Immature natural killer cell (primary cell): ENCODE measurements at places on chromosomes 7 and 10.

- no peak overlapping the region for H3K4me3 ChIP-seq
- H3K27ac ChIP-seq, result no peak overlapping the region
- H3K27me3 ChIP-seq, result peaks cover 9% of the 10 kb centered on the region
- no peak for DNase-seq
- H3K4me1 ChIP-seq, result peaks cover 18% of the 10 kb centered on the region
- no peaks in the 10 kb centered on the region for H3K36me3 ChIP-seq
Measured at GRCh38 chr7:24227603-24228359, 56.2 kb upstream of the NPY start.

GRCh38 chr7:66859794-66860645 lies 61.0 kb upstream of the TMEM248 start:
- no peak overlapping the region for H3K4me3 ChIP-seq
- H3K27ac ChIP-seq, result no peak overlapping the region
- no peaks in the 10 kb centered on the region for H3K27me3 ChIP-seq
- no peak for DNase-seq

DNA sequence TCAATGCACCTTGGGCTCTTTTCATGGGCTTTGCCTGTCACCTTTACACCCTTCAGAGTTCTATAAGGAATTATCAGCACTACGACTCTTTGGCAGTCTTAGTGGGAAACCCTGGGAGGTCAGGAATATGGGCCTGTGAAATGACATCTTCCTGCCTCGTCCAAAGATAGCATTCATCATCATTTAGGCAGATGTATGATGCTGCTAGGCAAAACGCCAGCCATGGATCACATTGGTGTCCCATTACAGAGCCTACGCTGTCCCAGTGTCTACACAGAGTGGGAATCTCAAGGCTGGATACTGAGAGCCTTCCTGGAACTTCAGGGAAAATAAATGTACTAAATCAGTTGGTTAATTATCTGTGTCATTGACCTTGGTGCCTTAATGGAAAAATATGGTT lies 259.4 kb upstream of the CELF2 start:
- H3K27ac ChIP-seq, result no peak overlapping the region
- DNase-seq, result no peak
- no peak overlapping the region for H3K4me3 ChIP-seq
- H3K4me1 ChIP-seq, result no peaks in the 10 kb centered on the region

DNA sequence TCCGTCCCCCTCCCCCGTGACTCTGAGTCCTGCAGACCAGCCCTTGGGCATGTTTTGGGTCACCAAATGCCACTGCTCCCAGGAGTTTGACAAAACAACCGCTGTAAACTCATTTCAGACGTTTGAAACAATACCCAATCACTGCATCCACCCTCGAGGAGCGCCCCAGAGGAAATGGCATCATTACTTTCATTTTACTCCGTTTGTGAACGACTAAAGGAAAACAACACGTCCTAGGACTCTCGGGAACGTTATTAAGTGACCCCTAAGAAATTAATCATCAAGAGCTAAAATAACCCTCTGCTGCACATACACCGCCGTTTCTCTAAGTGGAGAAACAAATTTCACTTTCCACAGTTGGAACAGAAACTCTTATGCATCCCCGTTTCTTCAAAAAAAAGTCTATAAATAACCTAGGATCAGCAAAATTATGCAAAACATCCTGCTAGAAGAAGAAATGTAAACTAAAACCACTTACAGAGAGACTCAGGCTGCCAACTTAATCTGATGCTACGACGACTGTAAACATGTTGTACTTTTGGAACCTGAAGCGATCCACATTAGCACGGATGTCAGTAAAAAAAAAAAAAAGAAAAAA lies 109.9 kb upstream of the EFCAB10 start:
- peaks cover 9% of the 10 kb centered on the region for H3K36me3 ChIP-seq
- H3K4me3 ChIP-seq, result peak overlapping the region; percentile 88
- peaks cover 12% of the 10 kb centered on the region for H3K27me3 ChIP-seq
- peaks cover 37% of the 10 kb centered on the region for H3K4me1 ChIP-seq
- DNase-seq, result peak; percentile 24
- H3K27ac ChIP-seq, result peak overlapping the region; percentile 93

GRCh38 chr7:38102507-38102906 lies 75.5 kb upstream of the STARD3NL start:
- H3K4me3 ChIP-seq, result no peak overlapping the region
- peaks cover 3% of the 10 kb centered on the region for H3K27me3 ChIP-seq
- DNase-seq, result no peak
- H3K27ac ChIP-seq, result no peak overlapping the region
- no peaks in the 10 kb centered on the region for H3K4me1 ChIP-seq

DNA sequence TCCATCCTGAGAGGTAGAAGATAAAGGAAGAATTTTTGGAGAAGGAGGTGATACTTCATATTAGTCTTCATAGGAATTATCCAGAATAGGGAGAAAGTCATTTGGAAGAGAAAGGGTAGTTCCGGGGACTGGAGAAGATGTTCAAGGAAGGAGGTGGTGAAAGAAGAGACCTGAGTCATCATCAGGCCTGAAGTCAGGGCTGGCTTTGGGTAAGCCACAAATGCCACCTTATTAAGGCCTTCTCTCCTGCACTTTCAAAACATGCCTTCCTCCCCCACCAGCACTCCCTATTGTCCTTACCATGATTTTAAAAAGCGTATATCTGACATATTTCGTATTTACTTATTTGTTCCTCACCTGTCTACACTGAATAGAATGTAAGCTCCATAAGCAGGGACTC lies 112.2 kb upstream of the LRGUK start:
- H3K36me3 ChIP-seq, result peaks cover 15% of the 10 kb centered on the region
- DNase-seq, result no peak
- no peaks in the 10 kb centered on the region for H3K4me1 ChIP-seq
- peaks cover 2% of the 10 kb centered on the region for H3K27me3 ChIP-seq

DNA sequence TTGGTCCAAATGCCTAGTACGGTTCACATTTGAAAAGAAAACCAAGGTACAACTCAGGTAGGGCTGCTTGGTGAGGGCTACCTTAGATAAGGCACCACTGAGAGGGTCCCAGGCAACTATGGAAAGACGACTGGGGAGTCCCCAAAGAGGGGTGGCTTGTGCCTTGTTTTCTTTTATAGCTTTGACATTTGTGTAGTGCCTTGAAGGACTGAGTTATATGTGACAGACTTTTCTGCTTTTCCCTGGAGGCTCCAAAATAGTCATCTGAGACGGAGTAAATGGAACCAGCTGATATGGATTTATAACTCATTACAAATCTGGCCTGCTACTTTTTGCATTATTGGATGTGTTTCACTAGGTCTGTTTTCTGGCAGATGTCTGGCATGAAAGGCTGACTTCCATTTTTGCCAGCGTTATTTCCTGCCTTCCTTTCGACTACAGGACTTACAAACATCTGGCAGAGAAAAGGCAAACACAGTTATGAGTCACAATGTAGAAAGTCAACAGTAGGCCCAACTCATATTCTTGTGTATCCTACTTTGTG lies 88.2 kb upstream of the IMMP2L start:
- no peak overlapping the region for H3K4me3 ChIP-seq
- DNase-seq, result no peak
- H3K4me1 ChIP-seq, result no peaks in the 10 kb centered on the region

GRCh38 chr7:76314042-76314721 lies 11.7 kb downstream of the HSPB1 start:
- no peak overlapping the region for H3K4me3 ChIP-seq
- H3K27ac ChIP-seq, result no peak overlapping the region
- no peaks in the 10 kb centered on the region for H3K36me3 ChIP-seq

DNA sequence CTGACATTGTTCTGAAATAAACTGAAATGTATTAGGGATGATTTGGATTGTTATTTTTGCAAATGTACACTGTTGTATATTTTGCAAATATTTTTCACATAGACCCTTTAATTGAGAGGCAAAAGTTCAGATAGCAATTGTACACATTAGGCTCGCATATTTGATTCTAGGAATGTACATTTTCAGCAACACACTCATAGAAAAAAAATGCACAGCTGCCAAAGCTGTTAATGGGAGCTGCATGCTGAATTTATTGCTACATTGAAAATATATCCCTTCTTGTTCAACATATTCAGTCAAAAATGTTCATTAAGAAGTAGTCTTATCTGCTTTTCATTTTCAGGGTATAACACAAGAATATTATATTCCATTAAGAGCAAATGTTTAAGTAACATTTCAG lies 512.9 kb downstream of the ATRNL1 start:
- no peak overlapping the region for H3K27ac ChIP-seq
- H3K4me1 ChIP-seq, result no peaks in the 10 kb centered on the region
- H3K27me3 ChIP-seq, result no peaks in the 10 kb centered on the region
- no peaks in the 10 kb centered on the region for H3K36me3 ChIP-seq
- no peak for DNase-seq

DNA sequence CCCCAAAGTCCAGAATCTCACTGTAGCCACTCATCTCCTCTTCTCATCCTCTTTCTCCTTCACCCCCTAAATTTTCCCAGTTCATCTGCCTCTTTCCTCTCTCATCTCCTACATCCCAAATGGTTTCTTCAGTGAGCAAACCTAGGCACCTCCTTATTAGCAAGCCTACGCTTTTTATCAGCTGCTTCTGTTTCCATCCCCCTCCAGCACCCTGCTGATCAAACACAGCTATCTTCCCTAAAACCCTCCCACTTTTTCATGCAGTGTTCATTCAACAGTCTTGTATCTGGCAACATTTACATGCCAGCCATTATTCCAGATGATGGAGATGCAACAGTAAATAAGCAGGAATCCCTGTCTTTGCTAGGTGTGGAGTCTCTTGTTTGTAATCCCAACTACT lies 3.3 kb upstream of the ABRAXAS2 start:
- no peak overlapping the region for H3K4me3 ChIP-seq
- no peak for DNase-seq
- H3K4me1 ChIP-seq, result peaks cover 20% of the 10 kb centered on the region
- H3K36me3 ChIP-seq, result no peaks in the 10 kb centered on the region
- H3K27ac ChIP-seq, result no peak overlapping the region

- no peaks in the 10 kb centered on the region for H3K36me3 ChIP-seq
- peaks cover 3% of the 10 kb centered on the region for H3K27me3 ChIP-seq
- H3K27ac ChIP-seq, result peak overlapping the region; percentile 4
- H3K4me3 ChIP-seq, result no peak overlapping the region
- DNase-seq, result no peak
Measured at GRCh38 chr7:28509251-28510025, 97.1 kb downstream of the CREB5 start.
